Endothelial cell (in vitro differentiated cells): ENCODE measurements at places on chromosomes 1 and 21. TPM values are rescaled to one million over a fixed set of nuclear protein-coding genes. Genes with fewer than 3 reads are reported as not detected.
A peak's percentile ranks its signal among the peaks of the same experiment; 100 is the strongest.

DNA sequence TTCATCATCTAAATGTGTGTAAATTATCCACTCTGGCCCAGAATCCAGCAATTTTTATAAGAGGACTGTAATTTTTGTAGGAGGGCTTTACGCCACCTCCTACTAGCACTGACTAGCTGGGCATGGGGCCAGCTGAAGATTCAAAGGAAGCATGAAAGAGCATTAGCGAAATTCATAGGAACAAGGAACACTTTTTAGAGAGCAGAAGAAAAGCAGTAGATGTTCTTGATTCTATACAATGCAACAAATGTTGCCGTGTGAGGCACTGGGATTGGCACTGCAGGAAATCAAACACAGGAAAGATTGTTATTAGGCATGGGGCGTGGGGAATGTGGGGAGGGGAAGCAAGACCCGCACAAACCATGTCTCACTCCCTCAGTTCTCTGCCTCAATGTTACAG, 58.4 kb upstream of the PARP1 start:
- peaks cover 8% of the 10 kb centered on the region for H3K27me3 ChIP-seq
- DNase-seq = no peak

- no peak overlapping the region for H3K27ac ChIP-seq
- no peaks in the 10 kb centered on the region for H3K27me3 ChIP-seq
- H3K36me3 ChIP-seq = peaks cover 6% of the 10 kb centered on the region
- no peak for DNase-seq
- H3K4me1 ChIP-seq = no peaks in the 10 kb centered on the region
Observed at GRCh38 chr1:167854184-167854583, 59.8 kb downstream of the ADCY10 start.

GRCh38 chr1:36864182-36864822, 170.0 kb downstream of the GRIK3 start:
- no peaks in the 10 kb centered on the region for H3K4me1 ChIP-seq
- H3K27me3 ChIP-seq = no peaks in the 10 kb centered on the region
- H3K36me3 ChIP-seq = no peaks in the 10 kb centered on the region
- DNase-seq = peak; percentile 55

DNA sequence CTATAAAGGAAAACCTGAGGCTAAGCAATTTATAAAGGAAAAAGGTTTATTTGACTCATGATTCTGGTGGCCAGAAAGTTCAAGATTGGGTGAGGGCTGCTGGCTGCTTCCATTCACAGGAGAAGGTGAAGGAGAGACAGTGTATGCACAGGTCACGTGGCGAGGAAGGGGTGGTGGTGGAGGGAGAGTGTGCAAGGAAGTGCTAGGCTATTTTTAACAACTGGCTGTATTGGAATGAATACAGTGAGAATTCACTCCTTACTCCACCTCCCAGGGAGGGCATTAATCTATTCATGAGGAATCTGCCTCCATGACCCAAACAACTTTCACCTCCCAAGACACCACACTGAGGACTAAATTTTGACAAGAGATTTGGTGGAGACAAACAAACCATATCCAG, 51.0 kb downstream of the SYDE2 start:
- H3K36me3 ChIP-seq = no peaks in the 10 kb centered on the region
- DNase-seq = no peak
- H3K4me1 ChIP-seq = peaks cover 20% of the 10 kb centered on the region
- no peak overlapping the region for H3K4me3 ChIP-seq

DNA sequence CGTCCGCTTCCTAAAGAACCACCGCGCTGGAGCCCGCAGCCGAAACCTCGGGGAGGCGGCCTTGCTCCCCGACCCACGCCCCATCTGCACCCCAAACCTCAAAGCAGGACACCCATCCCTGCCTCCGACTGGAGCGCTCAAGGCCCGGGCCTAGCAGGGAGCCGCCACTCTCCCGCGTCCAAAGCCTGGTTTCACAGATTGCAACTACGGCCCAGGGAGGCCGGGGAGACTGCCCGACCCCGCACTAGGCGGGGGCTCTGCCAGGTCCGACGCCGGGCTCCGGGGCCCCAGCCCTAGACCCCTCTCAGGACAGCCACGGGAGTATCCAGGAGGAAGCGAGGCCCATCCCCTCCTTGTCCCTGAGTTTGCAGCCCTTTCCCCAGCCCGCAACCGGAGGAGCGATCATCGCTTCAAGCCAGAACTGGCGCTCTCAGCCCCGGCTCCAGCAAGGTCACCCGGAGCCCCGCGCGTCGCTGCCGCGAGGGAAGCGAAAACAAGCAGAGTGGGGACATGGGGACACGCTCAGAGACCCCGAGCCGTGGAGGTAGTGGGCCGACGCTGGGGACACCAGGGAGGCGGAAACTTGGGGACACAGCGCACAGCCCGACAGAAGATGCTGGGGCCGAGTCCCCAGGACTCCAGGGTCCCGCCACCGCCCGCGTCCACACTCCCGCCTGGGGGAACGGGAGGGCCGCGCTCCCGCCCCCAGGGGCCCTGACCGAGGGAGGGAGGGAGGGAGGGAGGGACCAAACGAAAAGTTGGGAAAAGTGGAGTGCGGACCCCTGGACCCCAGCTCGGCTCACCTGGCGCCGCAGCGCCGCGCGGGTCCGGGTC, 433 bp downstream of the TMEM200B start:
- peak; percentile 49 for DNase-seq
- no peak overlapping the region for H3K27ac ChIP-seq
- peaks cover 6% of the 10 kb centered on the region for H3K4me1 ChIP-seq
- H3K36me3 ChIP-seq = peaks cover 15% of the 10 kb centered on the region
- H3K27me3 ChIP-seq = peaks cover 8% of the 10 kb centered on the region

- H3K4me3 ChIP-seq = no peak overlapping the region
- DNase-seq = no peak
- H3K27ac ChIP-seq = no peak overlapping the region
- H3K4me1 ChIP-seq = no peaks in the 10 kb centered on the region
Observed at GRCh38 chr1:170310951-170311350, 165.2 kb downstream of the NTMT2 start.

DNA sequence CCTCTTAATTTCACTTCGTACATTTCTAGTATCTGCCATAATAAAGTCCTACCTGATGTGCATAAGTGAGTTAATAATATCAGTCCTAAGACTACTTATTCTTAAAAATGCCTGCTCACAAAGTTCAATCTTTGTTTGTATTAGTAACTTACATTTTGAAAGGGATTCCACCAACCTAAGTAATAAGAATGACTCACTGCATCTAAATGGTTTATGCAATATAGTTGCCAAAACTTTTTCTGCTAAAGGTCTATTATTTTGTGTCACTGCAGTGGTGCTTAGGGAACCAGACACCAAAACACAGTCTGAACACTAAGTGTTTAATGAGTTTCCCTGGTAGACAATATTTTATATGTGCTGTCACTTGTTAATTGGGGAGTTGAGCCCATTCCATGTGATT, 1.8 kb downstream of the ZNF669 start:
- H3K36me3 ChIP-seq = peaks cover 46% of the 10 kb centered on the region
- H3K27ac ChIP-seq = no peak overlapping the region
- DNase-seq = no peak
- peaks cover 8% of the 10 kb centered on the region for H3K4me1 ChIP-seq
- peaks cover 6% of the 10 kb centered on the region for H3K27me3 ChIP-seq

Gene TFF2
- not detected for total RNA-seq

Gene KAZN
- 10.1 TPM for total RNA-seq

Gene ETV3L
- total RNA-seq = not detected
